ENCODE measurements at places on chromosomes 16 and 17.

GRCh38 chr17:44071198-44071520, 624 bp downstream of the G6PC3 start:
- DNase-seq, result no peak

DNA sequence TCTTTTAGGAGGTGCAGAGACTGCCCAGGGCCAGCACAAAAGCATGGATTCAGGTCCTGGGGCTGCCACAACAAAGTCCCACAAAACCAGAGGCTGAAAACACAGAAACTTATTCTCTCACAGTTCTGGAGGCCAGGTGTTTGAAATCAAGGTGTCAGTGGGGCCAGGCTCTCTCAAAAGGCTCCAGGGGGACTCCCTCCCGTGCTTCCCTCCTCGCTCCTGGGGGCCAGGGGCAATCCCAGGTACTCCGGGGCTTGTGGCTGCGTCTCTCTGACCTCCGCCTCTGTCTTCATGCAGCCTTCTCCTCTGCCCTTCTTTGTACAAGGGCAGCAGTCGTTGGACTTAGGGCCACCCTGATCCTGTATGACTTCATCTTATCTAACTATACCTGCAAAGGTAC, 8.3 kb upstream of the RBFOX3 start:
- DNase-seq, result no peak

DNA sequence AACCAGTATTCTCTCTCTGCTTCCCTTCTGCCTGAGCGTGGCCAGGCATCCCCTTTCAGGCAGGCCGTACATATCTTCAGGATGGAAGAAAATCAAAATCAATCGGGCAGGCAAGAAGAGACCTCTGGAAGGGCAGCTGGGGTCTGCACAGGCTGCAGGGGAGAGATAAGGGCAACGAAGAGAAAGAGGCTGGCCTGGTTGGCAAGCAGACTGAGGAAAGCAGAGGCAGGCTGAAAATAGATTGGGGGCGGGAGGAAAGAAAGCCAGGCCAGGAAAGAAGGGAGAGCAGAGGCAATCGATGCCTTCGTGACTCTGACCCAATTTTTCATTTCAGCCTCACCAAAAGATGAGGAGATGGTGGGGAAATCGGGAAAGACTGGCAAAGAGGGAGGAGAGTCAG, 18.1 kb downstream of the PIPOX start:
- no peak for DNase-seq

DNA sequence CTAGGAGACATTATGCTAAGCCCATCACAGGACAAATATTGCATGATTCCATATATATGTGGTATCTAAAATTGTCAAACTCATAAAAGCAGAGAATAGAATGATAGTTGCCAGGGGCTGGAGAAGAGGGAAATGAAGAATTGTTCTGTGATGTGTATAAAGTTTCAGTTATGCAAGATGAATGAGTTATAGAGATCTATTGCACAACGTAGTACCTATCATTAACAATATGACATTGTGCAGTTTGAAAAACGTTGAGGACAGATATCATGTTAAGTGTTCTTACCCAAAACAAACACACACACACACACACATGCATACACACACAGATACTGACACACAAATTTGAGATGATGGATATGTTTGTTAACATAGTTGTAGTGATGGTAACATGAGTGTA, 871.6 kb upstream of the GOT2 start:
- DNase-seq, result no peak

DNA sequence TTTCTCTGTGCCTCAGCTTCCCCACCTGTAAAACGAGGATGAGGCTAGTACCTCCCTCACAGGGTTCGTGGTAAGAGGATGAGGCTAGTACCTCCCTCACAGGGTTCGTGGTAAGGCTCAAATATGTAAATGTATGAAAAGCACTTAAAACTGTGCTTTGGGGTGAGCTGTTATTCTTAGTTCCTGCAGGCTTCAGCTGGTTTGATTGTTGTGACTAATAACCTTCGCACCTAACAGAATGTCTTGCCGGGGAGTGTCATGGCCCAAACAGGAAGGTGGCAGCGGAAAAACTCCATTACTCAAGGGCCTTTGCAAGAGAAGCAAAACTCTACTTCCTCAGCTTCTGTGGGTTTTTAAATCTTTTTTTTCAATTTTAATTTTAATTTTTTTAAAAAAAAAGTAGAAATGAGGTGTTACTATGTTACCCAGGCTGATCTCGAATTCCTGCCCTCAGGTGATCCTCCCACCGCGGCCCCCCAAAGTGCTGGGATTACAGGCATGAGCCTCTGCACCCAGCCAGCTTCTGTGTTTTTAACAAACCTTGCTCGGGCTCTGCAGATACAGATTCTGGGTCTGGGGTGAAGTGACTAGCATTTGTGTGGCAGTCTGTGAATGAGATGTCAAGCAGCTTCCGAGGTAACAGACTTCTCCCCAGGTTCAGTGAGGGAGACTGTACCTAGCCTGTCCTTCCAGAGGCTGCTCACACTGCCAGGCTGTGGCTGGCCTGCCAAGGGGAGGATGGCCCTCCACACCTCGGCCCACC, 103.0 kb downstream of the RAB11FIP4 start:
- peak; percentile 81 for DNase-seq

- DNase-seq, result peak; percentile 89
Observed at GRCh38 chr17:77881545-77881944, 77.0 kb upstream of the TNRC6C start.

DNA sequence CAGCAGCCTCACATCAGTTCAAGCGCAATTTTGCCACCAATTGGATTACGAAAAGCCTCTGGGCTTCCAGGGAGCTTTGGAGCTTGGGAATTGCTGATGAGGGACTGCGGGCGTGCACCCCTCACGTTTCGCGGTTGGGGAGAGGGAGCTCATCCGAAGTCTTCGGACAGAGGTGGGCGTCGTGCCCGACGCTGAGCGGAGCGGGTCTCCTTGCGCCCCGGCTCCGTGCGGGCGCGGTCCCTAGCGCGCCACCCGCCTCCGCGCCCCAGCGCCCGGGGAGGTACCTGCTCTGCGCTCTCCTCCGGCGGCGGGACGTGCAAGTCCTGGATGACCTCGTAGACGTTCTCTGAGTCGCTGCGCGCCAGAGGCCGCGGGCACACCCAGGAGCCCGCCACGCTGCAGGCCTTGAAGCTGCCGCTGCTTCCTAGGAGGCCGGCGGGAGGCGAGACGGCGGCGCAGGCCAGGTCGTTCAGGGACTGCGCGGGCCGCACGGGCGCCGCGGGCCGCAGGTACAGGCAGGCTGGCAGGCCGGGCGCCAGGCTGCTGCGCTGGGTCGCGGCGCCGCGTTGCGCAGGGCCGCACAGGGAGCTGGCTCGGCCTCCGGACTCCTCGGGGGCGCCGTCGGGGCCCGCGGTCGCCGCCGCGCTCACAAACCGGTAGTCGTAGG, 3.2 kb downstream of the ARHGAP27 start:
- DNase-seq, result no peak

Measured in activated CD4-positive, alpha-beta memory T cell treated with anti-CD3 and anti-CD28 coated beads, Interleukin-2, amount 10 ng/mL, durations not matched to agents 7 days and 5 days (primary cell).